ENCODE measurements at places on chromosomes 7 and 10.

GRCh38 chr10:3568983-3569382, 216.0 kb downstream of the KLF6 start:
- no peak for DNase-seq

GRCh38 chr7:74372511-74373111, 81.1 kb upstream of the GTF2IRD1 start:
- DNase-seq: no peak

DNA sequence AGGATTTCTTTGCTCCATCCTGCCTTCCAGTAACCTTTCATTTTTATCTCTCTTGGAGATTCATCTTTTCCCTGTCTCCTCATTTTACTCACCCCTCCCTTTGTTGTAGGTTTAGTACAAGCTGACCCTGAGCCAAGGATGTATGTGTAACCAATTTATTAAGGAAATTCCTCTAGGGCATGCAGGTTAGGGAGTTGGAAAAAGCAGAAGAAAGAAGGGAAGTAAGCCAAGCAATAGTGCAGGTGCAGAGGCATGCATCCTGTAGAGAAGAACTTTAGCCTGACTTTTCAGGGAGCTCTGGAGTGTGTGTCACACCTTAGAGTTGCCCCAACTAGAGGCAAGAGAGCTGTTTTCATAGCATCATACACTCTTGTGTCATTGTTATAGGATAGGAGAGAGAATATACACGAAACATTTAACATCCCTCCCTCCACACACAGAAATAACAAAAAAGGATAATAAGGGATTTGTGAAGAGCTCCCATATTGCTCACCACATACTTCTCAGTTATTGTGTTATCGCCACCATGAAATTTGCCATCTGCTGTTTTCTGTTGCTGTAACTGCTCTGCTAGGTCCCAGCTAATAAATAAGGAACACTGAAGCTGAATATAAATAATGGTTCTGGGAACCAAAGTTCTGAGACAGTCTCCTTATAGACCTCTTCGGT, 21.8 kb upstream of the SEMA3C start:
- no peak for DNase-seq

DNA sequence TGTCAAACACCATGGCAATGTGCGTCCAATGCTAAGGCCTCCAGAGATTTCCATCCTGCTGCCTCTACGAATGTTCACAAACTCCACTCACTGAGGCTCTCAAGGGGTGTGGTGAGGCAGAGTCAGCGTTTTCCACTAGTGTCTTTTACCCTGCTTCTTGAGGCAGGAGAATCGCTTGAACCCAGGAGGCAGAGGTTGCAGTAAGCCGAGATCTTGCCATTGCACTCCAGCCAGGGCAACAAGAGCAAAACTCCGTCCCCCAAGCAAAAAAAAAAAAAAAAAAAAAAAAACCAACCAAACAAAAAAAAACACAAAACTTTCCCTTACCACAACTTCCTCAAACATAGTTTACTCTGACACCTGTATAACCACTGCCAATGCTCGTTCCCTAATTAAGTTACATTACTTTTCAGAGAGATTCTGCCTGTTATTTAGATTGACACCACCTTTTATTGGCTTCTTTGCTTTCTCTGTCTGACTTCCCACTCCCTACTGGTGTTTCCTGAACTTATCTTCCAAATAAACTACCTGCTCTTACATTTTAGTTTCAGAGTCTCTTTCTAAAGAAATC, 102.1 kb upstream of the ZNF746 start:
- no peak for DNase-seq

DNA sequence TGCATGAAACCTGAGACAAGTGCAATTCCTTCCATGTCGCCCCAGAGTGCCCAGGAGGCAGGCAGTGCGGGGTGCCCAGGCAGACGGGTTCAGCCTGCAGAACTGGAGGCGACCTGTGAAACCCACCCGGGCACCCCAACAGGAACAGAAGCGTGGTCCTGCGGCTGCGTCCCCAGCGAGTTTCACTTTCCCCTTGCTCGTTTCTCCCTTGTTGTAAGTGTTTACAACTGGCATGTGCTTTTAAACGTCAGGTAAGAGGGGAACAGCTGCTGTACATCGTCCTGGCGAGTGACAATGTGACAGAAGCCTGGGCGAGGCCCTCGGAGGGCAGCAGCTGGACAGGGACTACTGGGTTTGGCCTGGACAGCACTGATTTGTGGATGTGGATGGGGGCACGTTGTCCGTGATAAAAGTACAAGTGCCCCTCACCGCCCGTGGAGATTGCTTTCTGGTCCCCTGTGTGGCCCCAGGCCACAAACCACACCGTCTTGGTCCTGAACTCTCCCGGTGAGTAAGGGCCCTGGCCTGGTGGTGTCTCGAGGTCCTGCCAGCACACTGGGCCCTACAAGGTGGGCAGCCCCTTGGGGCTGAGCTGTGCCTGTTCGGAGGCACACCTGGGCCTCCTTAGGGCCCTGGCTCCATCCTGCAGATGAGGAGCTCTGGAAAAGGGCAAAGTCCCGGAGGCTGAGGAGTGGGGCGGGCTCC, 4.0 kb downstream of the VENTX start:
- DNase-seq: no peak

DNA sequence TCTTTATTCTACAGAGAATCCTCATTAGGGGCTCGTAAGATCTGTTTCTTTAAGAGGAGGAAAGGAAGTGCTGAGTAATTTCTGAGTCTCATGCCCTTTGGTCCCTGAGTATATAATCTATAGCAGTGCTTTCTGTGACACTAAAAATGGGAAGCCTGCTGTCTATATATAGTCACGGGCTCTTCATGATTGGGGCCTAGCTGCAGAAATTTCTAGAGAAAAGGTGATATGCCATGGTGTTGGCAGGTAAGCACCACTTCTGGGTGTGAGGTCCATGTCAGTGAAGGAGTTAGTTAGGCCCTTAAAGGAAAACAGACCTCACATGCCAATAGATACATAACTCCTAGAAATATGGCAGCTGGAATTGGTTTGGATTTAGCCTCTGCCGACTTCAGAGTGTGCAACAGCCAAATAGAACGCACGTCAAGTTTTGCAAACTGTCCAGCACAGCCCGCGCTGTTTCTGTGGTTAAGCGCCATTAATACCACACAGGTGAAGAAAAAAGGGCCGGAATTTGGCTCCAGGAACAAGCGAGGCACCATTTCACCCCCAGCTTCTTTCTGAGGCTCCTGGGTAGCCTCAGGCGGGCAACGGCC, 123.2 kb downstream of the TACC2 start:
- no peak for DNase-seq

DNA sequence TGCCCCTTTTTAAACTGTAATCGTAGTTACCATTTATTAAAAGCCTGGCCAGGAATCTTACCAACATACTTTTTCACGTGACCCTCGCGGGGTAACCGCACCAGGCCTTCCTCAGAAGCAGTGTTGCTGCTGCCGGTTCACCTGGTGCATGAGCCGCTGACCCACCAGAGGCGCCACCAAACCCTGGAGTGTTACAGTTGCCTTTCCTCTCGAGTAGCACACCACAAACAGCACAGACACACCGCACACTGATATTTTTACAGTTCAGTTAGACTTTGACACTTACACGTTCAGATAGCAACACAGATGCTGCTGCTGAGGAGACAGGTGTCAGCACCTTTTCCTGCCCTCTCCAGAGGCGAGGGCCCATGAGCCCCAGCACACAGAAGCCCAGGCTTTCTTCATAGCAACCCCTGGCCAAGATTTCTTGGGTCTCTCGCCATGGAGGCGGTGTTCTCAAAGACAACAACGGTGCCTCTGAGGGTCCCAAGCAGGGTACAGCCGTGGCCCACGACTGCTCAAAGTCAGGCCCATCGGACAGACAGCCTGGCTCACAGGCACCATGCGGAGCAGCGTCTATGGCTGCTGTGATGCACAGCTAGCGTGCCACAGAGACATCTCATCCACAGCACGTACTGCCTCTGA, 123.1 kb downstream of the DIP2C start:
- no peak for DNase-seq

DNA sequence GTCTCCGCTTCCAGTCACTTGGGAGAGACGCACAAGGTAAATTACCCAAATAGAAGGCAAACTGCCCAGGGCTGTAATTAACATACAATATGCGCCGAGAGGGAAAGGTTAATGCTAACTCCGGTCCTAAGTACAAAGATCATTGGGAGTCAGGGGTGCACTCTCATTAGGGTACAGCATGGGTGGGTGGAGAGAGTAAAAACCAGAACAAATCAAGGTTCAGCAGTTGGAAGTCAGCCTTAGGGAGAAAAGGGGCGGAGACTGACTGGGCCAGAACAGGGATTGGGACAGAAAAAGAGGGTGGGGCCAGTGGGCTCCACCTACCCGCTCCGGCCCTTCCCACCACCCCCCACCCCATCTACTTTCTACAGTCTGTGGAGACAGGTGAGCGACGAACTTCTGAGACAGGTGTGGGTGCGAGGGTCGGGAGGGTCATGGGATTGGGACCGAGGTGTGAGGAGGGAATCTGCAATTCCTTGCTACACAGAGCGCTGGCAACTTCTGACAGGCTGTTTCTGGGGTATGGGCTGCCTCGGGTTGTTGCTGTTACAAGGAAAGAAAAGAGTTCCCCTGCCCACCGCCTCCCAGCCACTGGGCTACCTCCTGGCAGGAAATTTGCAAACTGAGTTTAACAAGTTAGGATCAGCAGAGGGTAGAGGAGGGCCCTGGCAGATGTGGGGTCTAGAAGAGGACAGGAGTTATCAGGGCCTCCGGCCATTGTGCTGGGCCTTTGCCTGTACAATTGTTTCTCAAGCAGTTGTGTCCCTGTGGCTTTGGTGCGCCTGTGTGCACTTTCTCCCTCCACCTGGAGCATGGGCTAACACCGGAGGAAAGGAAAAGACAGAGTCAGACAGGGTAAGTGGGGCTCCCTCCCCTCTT, at the start of gene TMEM139:
TMEM139 (plus strand) TSS at position 368 of the 879 bp plus-strand sequence. CDS start 1,000 bp downstream, outside the sequence.
- no peak for DNase-seq
